ENCODE measurements at places on chromosomes 11 and 22.

GRCh38 chr22:50192436-50193204 is 6.9 kb downstream of the TRABD start:
- DNase-seq = no peak

DNA sequence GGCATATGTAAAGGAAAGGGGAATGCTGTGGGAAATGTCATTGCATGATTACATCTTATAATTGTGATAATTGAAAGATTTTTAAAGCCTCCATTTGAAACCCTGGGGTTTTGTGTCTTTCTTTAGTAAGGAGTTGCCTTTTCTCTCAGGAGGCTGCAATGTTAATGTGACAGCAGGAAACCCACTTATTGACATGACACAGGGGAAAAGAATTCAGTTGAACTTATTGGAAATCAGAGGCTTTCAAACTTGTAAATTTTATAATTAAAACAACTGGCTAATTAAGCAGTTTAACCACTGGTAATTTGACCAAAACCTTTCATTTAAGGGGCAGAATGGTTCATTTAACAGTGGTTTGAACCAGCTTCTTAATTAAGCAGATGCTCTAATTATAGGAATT is 31.2 kb downstream of the MRPL48 start:
- DNase-seq = no peak

DNA sequence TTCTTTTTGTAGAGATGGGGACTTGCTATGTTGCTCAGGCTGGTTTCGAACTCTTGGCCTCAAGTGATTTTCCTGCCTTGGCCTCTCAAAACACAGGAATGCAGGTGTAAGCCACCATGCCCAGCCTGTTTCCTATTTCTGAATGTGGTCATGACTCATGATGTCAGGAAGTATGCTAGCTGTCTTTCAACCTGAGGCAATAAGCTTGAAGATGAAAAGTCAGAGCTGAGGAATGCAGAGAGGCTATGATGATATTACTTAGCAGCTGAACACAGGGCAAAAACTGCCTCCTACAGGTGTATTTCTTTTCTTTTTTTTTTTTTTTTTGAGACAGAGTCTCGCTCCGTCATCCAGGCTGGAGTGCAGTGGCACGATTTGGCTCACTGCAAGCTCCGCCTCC is 9.0 kb upstream of the NUCB2 start:
- DNase-seq = no peak

DNA sequence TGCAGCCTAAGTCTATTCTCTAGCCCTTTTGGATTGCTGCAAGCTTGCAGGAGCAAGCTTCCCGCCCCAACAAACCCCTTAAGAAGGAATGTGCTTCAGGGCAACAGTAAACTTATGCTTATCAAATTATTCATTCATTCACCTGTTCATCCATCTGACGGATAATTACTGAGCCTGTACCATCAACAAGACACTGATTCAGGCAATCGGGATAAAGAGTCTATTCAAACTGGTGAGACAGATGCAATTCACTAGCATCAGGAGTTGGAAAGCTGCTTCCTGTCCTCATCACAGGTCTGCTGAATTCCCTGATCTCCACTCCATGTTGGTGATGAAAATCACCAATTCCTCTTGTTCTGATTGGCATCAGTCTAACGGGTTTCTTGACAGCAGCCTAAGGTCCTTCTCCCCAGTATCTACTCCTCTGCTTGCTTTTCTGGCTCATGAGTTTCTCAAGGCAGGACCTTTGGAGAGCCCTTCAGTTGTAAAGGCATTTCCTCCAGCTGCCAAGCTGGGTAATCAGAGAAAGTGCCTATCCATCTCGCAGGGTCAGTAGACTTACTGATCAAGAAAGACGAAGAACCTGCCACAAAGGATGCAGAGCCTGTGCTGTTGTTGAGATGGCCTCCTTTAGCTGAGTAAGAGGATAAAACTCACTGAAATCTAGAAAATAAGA is 429.0 kb upstream of the SYN3 start:
- no peak for DNase-seq

DNA sequence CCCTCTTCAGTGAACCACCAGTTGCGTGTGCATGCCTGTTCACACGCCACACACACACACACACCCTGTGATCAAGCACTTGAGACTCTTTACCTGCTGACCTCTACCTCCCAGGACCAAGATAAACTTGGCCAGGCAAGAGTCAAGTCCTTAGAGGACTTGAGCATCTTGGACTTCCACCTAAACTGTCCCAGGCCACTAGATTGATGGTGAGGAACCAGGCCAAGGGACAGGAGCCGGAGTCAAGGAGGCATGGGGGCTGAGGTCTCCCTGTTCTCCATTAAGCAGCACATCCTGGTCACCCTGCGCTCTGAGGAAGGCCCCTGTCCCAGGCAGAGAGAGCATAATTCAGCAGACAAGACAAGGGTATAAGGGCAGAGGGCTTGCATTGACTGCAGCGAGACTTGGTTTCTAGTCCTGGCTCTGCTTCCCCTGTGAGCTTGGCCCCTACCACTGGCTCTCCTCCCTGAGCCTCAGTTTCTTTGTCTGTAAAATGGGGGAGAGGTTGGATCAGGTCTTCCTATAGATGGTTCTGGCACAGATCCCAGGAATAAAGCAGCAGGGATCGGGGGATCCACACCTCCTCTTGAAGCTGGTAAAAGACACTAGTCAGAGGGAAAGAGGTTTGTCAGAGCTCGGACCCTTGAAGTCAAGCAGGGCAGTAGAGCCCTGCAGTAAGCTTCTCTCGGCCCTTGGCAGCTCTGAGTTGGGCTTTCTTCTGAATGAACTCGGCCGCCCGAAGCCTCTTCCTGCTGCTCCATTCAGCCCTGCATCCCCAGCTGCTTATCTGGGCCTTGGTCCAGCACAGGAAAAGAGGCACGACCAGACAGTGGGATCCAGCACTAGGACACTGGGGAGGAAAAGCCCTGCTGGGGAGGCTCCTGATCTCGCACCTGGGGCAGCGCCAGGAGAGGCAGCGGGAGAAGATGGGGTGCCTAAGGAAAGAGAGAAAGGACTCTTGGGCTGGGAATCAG is 2.0 kb downstream of the CREB3L1 start:
- DNase-seq = no peak

- no peak for DNase-seq
These were observed 7.7 kb upstream of the CCDC188 start for GRCh38 chr22:20158391-20159036.

GRCh38 chr11:40435344-40435743 is 1024.1 kb downstream of the LRRC4C start:
- DNase-seq = no peak

DNA sequence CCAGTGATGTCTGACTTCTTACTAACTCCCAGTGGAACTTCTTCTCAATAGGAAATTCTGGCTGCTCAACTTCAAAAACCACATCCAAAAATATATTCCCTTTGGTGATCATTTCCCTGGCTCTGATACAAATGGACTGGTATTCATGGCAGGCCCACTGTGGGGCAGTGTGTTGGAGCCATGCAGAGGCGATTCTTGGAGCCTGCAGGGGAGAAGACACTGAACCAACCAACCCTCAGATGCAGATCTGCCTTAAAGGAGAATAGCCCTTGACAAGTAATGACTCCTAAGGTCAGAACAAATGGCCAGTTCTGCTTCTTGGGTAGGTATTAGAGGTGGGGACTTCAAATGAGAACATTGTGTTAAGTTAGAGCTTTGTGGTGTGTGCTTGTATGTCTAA is 12.2 kb downstream of the OR4D9 start:
- no peak for DNase-seq

- DNase-seq = no peak
These were observed 79.1 kb downstream of the CDKN1C start for GRCh38 chr11:2806351-2807024.

DNA sequence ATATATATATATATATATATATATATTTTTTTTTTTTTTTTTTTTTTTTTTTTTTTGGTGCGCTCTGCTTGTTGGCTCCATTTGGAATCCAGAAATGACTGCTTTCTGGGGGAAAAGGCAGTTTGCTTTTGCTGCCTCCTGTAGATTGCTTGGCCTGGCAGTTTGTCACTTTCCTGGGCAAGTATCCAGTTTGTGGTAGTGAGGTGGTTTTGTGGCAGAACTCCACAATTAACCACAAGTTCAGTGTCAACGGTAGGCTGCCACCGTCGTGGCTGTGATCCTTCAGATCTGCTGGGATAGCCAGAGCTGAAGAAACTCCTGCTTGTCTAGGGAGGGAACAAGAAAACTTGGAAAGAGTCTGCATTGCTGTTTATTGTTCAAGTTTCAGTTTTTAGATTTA is 5.0 kb upstream of the PDE3B start:
- DNase-seq = no peak

DNA sequence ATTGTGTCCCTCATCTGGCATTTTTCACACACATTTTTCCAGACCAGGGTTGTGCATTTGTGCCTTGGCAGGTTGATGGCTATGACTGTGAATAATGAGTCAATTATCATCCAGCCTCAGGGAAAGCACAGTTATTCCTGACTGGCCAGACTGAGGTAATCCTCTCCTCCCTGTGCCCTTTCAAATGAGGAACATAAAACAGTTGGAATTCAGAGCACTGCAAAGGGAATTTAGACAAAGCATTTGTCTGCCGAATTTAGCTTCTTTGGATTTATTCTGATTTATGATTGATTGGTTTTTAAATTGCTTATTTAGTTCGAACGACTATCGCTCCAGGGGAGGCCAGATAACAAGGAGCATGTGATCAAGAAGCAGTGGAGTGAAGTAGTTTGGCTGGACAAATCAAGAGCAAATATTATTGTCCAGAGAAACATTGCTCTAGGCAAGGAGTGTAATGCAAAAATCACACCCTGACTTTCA is 30.8 kb upstream of the RAG2 start:
- no peak for DNase-seq

- no peak for DNase-seq
These were observed 441.3 kb upstream of the API5 start for GRCh38 chr11:42870480-42870879.

DNA sequence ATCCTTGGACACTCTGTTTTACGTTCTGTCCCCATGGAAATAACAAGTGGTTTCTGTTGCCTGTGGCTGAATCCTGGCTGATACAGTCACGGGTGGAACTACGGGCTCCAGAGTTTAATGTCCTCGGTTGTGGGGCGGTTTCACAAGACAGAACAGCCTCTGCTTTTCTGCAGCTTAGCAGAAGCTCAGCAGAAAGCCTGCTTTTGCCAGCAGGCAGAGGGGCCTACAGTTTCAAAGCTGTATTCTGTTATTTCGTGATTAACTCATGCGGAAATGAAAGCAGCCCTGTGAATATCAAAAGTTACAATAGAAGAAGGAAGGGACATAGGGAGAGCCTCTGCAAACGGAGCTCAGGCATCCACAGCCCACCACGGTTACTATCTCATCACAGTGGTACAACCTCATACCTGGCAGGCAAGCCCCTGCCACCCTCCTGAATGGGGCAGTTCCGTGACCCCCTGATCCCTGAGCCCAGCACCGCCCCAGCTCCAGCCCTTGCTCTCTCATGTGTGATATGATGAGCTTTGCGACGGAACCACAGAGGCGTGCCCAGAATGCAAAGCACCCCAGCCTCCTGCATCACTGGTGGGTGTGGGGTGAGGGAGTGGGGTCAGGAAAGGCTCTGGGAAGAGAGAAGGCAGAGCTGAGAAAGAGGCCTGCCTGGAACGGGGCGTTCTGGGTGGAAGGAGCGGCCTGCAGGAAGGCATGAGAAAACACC is 360.6 kb downstream of the BRD1 start:
- DNase-seq = no peak

- DNase-seq = no peak
These were observed 137.7 kb downstream of the ATG16L2 start for GRCh38 chr11:72951888-72952287.

- no peak for DNase-seq
These were observed 14.5 kb downstream of the ARVCF start for GRCh38 chr22:20002128-20002527.

- no peak for DNase-seq
These were observed 23.7 kb downstream of the SCN4B start for GRCh38 chr11:118128721-118129470.

DNA sequence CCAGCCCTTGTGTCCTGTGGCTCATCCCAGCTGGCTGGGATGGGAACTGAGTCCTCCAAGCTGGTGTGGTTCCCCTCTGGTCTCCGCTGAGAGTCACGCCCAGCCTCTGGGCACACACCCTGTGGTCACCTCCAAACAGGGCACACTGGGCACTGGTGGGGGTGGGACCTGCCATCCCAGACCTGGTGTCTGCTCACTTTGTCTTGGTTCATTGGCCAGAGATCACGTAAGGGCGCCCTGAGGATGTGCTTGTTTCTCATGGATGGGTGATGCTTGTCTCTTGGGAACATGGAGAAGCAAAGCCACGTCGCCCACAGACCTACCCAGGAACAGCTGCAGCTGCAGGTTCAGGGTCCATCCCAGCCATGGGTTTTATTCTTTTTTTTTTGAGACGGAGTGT is 43.1 kb downstream of the LRP5 start:
- DNase-seq = no peak

DNA sequence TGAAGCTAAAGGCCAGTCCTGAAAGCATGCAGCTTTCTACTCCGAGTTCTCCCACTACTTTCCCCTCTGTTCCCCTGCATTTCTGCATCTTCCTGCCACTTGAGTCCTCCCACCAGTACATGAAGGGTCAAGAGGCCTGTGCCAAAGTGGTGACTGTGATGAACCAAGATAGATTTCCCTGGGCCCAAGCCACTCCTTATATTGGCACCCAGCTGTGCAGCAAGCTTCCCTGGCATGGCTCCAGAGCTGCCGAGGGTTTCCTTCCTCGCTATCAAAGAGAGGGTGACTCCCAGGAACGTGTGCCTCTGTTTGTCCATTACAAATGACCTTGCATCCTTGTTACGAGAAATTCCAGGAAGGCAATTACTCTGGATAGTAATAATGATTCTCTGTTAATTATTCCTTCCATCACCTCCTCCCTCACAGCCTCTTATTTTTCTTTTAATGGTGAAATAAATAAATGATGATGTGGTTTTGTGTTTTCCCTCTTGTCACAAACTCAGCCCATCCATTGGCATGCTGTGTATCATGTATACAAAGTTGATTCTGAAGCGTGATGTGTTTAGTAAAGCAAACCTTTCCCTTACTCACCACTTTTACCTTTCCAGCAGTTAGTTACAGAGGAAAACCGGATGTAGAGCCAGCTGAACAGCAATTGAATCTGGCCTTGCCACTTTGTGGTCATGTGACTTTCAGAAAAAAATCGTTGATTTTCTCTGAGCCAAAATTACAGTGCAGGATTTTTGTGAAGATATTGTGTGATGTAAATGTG is 8.3 kb downstream of the SRSF8 start:
- DNase-seq = no peak

GRCh38 chr11:25396847-25397246 is 900.0 kb downstream of the LUZP2 start:
- DNase-seq = no peak

DNA sequence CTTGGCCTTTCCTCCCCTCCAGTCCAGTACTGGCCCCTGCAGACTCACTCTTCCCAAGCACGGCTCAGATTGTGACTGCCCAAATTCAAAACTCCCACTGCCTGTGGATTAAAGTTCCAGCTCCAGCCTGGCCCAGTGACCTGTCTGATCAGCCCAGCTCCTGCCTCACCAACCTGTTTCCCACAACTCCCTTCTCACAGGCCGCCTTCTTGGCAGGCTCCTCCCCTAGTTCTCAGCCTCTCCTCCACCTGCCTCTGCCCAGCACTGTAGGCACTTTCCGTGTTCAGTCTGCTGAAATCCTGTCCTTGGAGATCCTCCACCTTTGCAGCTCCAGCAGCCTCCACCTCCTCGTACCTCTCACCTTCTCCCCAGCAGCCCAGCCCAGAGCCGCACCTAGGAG is 68.6 kb downstream of the MICAL2 start:
- no peak for DNase-seq
